T-helper 22 cell (primary cell): ENCODE measurements at places on chromosomes 1 and 21.
A peak's percentile ranks its signal among the peaks of the same experiment; 100 is the strongest.

DNA sequence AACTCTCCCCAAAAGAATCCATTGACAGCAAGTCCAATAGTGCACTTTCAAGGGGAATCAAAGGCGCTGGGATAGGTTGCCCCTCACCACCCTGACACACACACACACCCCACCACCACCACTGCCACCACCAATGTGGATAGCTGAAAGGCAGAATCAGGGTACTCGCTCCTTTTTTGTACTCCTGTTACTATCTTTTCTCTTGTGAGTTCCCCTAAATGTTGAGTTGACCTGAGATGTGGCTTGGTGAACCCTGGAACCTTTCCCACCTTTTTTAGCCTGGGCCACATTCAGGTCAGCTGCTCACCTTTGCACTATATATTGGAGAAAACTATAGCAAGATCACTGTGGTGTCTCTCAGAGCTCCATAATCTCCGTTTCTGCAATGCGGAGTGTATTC lies 3.9 kb downstream of the S100A8 start:
- DNase-seq = no peak

- DNase-seq = no peak
These were observed 9.6 kb downstream of the TMEM201 start for GRCh38 chr1:9598316-9598700.

DNA sequence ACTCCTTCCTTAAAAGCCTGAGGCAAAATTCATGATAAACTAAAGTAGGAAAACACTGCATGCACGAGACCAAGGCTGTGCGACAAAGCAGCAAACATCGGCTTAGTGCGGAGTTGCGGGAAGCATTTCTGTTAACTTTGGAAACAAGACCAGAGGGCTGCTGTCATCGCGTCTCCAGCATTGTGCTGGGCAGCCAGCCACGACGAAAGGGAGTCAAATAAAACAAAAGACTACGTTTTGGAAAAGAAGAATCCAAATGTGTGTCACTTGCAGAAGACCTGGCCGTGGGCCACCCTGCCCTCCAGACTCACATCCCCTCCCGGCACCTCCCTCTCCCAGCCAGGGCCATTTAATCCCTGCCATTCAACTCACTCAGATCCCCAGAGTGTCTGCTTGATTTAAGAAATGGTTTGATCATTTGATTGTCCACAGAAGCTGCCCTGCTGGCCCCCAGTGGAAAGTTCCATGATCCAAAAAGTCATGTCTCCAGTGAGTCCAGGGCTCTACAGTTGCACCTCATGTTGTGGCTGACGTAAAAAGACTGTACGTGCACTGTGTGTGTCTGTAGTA lies 2.4 kb upstream of the KRTAP10-11 start:
- DNase-seq = no peak

- DNase-seq = no peak
These were observed 231.7 kb upstream of the B3GALT2 start for GRCh38 chr1:193417945-193418744.

GRCh38 chr1:242567596-242567995 lies 43.1 kb upstream of the PLD5 start:
- DNase-seq = no peak

- DNase-seq = no peak
These were observed 694 bp upstream of the MRPL9 start for GRCh38 chr1:151763990-151764389.

DNA sequence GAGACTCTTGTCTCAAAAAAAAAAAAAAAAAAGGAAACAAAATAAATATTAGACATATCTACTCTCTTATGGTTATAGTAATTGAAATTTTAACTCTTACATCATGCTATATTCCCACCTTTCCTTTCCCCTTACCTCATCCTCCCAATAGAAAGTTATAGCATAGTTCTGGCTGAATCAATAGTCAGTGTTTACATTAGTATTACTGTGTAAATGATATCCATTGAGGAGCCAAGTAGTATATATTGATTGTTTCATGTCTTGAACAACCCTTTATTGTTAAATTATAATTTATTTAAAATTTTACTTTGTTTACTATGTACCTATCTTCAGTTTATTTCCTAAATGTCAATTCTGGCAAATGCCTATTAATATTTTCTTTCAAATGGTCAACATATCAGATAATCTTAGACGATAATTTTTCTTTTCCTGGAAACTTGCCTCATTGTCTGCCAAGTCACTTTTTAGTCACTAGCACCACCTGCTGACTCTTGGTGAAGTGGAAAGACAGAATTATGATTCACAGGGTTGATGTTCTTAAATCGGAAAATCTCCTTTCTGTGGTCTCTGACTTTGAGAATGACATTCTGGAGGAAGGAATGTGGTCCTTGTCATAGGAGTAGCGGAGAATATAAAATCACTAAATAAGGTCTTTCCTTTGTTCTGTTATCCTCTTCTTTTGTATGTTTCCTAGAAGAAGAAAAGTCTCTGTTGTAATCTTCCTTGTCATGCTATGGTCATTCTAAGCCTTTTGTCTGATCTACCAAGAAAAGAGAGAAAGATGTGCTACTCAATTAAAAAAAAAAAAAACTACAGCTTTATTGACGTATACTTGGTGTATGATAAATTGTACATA lies 8.6 kb downstream of the HJV start:
- peak; percentile 24 for DNase-seq

DNA sequence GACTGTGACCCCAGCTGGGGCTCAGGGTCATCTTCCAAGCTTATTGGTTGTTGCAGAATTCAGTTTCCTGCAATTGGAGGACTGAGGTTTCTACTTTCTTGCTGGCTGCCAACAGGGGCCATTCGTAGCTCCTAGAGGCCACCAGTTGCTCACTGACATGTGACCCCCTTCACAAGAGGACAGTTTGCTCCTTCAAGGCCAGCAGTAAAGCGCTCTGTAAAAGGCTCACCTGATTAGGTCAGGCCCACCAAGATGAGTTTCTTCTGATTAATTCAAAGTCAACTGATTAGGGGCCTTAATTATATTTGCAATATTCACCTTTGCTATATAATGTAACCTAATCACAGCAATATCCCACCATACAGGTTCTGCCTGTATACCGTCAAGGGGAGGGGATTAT lies 68.9 kb downstream of the SLC9A1 start:
- no peak for DNase-seq

- no peak for DNase-seq
These were observed 26.6 kb downstream of the NRDC start for GRCh38 chr1:51851882-51852396.

DNA sequence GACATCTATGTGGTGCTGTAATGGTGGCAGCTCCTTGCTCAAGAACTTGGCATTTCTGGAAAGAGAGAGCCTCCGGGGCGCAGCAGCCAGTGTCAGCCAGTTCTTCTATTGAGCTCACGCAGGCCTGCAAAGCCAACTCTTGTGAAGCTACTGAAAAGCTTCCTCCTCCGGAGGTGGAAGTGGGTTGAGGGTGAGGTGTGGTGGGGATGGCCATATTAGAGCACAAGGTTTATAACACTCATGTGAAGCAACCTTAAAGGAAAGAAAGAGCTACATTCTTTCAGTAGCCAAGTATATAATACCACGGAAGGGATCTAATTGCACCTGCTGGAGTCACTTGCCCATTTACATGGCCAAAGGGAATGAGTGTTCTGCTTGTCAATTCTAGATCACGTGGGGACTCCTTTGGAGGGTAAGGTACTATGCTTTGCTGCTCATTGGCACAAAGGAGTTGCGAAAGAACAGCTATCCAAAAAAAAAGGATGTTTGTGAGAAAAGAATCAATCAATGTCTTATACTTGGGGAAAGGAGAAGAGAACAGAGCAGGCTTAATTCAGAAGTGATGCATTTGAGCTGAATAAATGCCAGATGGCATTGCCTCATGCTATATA lies 18.3 kb upstream of the MAP10 start:
- no peak for DNase-seq

GRCh38 chr21:43719748-43720538 lies 1.0 kb downstream of the PDXK start:
- DNase-seq = no peak

DNA sequence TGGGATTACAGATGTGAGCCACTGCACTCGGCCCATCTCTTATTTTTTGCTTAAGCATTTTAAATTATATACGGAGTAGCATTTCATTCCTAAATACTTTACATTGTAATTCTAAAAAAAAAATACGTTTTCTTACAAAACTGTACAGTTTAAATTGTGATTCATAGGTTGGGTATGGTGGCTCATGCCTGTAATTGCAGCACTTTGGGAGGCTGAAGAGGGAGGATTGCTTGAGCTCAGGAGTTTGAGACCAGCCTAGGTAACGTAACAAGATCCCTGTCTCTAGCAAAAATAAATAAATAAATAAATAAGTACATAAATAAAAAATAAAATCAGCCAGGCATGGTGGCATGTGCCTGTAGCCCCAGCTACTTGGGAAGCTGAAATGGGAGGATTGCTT lies 24.6 kb downstream of the TBCE start:
- DNase-seq = no peak

- DNase-seq = no peak
These were observed 8.0 kb upstream of the PCBP3 start for GRCh38 chr21:45635271-45636151.

DNA sequence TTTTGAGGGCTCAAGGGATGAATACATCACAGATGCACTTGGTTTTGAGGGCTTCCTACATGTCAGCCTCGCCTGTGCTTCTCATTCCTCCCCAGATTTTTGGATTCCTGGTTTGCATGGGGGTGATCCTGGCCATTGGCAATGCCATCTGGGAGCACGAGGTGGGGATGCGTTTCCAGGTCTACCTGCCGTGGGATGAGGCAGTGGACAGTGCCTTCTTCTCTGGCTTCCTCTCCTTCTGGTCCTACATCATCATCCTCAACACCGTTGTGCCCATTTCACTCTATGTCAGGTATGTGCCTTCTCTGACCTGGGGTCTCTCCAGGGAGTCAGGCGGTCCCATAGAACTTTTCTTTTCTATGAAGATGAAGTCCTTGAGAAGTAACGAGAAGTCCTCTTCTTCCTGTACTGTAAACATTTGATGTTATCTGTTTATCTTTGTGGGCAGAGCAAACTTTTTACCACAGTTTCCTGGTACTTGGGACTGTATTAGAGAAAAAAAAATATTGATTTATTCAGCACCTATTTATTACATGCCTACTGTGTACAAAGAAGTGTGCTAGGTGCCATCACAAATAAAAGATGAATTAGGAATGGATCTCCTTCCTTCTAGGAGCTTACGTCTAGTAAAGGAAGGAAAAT lies 12.0 kb downstream of the ATP8B2 start:
- no peak for DNase-seq

DNA sequence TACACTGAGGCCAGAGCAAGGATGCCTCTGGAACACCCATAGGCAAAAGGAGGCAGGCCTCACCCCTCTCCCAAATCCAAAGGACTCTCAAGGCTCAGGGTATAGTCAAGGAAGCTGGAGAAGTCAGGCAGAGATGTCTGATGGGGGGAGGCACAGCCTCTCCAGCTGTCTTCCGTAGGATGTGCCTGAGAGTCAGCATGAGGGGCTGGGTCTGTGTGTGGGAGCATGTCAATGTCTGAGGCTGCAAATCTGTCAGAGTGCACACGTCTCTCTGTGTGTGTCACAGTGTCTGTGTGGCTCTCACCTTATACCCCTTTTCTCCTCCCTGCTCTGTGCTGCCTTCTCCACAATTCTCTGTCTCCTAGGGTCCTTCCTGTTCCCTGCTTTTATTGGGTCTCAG lies 4.0 kb downstream of the HPCAL4 start:
- no peak for DNase-seq

GRCh38 chr1:220056374-220056773 lies 10.1 kb upstream of the EPRS1 start:
- no peak for DNase-seq

DNA sequence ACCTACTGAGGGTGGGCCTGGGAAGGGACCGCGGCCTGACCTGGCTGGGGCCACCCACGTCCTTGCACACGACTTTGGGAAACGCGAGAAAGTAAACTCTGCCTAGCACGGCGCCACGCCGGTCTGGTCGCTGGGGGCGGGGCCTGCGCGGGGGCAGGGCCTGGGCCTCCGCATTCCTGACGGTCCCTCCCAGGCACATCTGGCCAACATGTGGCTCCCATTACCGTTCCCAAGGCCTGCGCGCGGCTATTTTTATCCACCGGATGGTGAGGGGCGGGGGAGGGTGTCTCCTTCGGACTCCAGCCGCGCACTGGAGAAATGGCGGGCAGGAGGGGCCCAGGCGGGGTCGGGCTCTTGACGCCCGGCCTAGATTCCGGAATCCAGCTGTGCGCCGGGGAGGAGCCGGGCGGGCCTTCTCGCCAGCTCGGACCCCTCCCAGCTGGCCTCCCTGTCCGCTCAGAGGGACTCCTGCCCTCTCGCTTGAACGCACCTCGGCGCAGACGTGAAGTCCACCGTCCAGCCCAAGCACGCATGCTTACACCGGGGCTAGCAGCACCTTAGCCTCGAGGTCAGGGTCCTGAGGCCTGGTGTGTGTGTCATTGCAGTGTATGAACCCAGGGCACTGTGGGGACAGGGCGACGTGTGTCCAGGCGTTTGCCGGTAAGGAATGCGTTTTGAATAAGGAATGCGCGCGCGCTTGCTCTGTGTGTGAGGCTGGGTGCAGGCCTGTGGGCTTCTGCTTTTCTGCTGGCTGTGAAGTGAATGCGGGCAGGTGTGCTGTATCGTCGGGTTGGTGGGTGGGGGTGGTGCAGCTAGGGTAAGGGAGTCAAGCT lies 2.1 kb downstream of the EVA1B start:
- DNase-seq = no peak

GRCh38 chr1:193355178-193355577 lies 168.8 kb upstream of the B3GALT2 start:
- DNase-seq = no peak

DNA sequence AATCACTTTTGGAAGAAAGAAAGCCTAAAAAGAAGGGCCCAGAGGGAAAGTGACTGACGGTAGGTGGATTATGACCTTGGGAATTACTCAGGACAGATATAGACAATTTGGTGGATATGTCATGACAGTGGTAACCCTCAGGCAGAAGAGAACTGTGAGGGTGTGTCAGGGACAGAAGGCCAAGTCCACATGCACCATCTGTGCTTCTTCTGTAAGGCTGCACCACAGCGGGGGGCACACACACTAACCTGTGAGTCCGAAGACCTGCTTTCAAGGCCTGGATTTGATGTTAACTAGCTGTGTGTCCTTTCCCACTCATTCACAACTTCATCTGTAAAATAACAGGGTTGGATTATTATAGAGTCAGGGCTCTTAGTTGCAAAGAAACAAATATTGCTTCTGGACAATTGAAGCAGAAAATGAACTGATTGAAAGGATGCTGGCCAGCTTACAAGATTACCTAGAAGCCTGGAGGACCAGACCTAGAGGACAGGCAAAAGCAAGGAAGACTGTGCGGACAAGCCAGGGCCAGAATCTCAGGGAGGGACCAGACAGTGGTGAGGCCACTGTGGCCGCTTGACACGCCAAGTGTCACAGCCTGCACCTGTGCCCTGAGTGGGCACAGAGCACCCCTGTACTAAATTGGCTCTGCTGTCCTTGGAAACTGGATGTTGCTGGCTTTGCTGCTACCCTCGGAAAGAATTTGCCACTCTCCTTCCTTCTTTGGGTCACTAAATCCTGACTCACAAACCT lies 34.7 kb upstream of the USP24 start:
- DNase-seq = no peak
